ENCODE measurements at places on chromosomes 13 and 19.

DNA sequence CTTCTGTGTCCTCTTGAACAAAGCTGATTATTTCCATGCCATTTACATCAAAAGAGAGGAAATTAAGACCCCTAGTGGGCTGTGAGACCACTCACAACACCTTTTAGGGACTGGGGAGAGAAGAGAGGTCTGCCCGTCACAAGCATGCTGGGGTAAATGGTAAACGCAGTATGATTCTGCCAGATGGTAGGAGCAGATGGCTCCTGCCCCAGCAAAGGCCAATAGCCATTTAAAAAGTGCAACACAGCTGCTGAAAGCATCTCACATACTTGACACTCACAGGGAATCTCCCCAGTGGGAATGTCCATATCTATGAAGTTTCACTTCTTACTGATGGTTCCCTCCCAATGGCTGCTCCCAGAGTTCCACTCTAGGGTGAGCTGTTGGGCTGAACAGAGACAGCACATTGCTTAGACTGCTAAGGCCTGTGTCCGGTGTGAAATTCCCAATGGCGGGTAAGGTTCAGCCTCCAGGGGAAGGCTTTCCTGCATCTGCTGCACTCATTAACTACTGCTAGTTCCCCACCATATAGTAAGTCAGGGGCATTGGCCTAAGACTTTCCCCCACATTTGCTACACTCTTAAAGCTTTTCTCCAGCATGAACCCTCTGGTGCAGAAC, 7.4 kb downstream of the ZNF671 start:
- no peak for DNase-seq

- DNase-seq: no peak
These were observed 413.2 kb downstream of the MZT1 start for GRCh38 chr13:72314210-72314609.

- DNase-seq: no peak
These were observed 718.0 kb downstream of the DACH1 start for GRCh38 chr13:71149046-71149445.

DNA sequence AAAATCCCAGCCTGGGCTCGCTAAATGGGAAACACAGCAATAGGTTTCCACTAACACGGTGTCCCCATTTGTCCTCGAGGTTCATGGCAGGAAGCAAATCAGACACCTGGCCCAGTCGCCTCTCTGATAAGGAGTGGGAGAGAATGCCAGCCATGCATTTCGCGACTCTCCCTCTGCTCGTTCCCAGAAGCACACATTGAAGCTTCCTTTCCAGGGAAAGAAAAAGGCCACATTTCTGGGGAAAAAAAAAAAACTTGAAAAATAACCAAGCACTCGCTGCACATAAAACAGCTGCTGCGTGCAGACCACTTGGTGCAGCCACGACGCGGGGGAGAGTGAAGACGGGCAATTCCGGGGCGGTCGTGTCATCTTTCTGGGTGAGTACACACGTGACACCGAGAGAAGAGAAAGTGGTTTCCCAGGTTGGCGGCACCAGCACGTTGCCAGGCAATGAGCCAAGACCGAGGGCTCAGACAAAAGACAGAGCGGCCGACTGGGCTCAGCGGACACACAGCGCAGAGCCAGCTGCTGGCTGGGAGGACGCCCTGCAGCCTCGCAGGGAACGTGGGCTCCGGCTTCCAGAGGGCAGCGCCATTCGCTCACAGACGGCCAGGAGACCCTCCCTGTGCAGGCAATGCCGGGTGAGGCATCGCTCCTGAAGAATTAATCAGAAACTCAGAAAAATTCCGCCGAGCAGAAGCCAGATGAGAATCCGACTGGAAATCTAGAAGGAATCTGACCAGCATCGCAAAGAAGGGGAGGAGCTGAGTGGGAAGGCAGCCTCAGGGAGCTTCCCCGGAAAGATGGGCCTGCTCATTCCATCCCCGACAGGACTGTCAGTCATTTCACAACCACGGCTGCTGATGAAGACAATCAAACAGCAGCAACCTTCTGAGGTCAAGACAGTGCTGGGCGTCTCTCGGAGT, 83.2 kb upstream of the IRS2 start:
- no peak for DNase-seq
